Kidney epithelial cell (primary cell): ENCODE measurements at places on chromosomes 16 and 17.

DNA sequence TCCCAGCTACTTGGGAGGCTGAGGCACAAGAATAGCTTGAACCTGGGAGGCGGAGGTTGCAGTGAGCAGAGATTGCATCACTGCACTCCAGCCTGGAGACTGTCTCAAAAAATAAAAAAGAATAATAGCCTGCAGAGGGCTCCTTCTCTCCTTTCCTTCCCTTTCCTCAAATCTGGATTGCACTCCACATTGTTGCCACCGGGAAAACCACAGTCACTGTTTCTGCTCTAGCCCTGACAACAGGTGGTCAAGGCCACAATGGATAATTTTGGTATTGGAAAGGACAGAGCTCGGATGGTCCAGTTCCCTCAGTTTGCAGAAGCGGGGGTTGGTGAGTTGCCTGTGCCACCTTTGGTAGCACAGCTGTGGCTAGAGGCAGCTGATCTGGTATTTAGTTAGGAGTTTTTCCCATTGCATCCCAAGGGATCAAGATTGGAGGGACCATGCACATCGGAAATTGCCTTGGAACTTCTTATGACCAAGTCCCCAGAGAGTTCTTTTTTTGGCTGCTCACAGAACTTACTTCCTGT lies 44.7 kb upstream of the PRSS54 start:
- no peak for DNase-seq

GRCh38 chr17:49670641-49671040 lies 7.3 kb downstream of the SPOP start:
- no peak for DNase-seq

DNA sequence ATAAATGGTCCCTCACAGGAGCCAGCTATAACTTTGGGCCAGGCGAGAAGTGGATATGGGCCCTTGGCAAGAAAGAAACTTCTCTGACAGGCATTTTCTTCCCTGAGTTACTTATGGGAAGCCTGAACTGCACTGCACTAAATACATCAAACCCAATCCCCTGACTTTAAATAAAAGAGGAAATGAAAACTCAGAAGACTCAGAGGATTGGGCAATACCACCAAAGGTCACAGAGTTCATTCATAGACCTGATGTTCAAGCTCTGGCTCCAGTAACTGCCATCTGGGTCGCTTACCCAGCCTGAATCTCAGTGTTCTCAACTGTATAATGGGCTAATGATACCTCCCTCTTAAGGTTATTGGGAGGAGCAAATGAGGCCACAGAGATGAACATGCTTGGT lies 815 bp downstream of the KRT35 start:
- no peak for DNase-seq

DNA sequence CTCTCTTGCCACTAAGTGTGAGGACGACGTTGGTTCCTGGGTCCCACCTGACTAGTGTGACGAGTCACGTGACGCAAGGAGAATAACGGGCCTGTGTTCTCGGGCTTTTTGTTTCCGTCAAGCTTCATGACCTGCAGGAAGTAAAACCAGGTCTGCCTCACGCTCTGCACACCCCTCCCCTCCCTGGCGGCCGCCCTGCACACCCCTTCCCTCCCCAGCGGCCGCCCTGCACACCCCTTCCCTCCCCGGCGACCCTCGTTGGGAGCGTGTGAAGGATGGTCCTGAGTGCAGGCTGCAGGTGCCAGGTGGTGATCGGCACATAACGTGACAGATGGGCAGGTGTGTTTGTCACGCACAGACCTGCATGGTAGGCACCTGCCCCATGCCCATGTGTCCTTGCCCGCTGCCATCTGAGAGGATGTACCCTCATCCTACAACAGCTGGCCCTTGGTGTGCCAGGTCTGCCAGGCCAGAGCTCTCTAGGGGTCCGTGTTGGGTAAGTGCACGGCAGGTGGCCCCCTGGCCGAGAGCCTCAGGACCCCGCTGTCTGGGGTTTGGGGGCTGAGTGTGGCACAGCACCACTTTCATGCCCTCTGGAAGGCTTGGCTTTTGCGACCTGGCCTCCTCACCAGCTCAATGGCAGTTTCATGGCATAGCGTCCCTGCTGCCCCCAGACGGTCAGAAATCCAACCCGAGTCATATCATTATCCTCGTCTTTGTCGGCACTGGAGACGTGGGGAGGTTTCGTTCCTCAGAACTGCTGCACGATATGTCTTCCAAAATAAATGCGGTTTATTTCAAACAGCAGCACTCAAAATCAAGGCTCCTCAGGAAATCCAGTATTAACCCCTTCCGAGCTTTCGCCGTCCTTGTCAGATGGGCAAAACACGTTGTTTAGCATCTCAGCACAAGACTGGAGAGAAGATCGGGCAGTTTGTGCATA lies 191.8 kb upstream of the CHMP6 start:
- no peak for DNase-seq

DNA sequence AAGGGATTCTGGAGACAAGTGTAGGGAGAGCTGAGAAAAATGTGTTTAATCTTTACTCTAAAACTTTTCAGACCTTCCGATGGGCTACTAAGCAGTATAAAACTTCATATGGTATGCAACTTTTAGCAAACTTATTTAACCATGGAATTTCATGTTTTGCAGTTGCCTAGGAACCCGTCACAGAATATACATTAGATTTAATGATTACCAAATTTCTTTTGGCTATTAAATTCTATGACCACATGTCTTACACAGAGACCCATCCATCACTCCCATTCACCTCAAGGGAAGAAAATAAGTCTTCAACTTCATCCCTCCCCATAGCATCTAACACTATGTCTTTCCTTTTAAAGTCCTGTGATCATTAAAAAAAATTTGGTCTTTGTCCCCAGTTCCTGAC lies 54.9 kb downstream of the HS3ST3A1 start:
- DNase-seq = no peak

- DNase-seq = no peak
Measured at GRCh38 chr17:17505610-17506171, 9.5 kb upstream of the RASD1 start.

- DNase-seq = peak; percentile 96
Measured at GRCh38 chr16:86994651-86995171, 322.5 kb downstream of the C16orf95 start.

GRCh38 chr17:66713533-66714042 lies 121.3 kb upstream of the CACNG5 start:
- peak; percentile 52 for DNase-seq

- DNase-seq = no peak
Measured at GRCh38 chr17:77577491-77577890, 381.0 kb upstream of the TNRC6C start.

DNA sequence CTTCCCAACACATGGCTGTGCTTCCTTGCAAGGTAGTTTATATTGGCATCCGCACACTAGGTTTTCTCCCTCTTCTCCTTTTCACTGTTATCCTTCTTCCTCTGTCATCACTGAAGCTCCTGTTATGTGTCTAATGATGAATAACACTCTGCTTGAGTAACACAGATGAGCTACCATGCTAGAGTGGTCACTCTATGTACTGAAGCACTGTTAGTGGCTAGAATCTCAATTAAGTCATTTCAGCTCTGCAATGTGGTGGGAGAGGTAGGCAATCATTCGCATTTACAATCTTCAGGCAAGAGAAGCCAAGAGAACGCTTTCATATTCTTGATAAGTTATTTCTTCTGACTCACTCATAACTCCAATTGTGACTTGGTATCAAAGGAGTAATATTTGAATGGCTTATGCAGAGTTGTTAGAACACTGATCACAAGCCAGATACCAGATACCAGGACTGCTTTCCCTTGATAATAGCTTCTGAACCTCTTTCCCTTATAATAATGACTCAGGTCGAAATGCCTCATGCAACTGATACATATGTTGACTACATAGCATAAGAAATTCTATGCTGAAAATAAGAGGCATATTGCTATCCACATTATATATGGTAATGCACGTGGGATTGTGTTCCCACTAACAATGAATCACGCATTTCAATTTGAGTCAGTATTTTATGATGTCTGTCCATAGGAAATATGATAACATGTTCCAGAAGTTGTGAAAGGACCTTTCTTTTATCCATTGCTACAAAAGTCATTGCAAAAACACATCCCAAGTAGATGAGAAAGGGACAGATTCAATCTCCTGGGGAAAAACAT lies 158.0 kb upstream of the HS3ST3A1 start:
- DNase-seq = no peak

GRCh38 chr16:58510776-58511628 lies 4.3 kb upstream of the SETD6 start:
- no peak for DNase-seq

GRCh38 chr17:20032636-20033035 lies 23.5 kb downstream of the SPECC1 start:
- DNase-seq = no peak

DNA sequence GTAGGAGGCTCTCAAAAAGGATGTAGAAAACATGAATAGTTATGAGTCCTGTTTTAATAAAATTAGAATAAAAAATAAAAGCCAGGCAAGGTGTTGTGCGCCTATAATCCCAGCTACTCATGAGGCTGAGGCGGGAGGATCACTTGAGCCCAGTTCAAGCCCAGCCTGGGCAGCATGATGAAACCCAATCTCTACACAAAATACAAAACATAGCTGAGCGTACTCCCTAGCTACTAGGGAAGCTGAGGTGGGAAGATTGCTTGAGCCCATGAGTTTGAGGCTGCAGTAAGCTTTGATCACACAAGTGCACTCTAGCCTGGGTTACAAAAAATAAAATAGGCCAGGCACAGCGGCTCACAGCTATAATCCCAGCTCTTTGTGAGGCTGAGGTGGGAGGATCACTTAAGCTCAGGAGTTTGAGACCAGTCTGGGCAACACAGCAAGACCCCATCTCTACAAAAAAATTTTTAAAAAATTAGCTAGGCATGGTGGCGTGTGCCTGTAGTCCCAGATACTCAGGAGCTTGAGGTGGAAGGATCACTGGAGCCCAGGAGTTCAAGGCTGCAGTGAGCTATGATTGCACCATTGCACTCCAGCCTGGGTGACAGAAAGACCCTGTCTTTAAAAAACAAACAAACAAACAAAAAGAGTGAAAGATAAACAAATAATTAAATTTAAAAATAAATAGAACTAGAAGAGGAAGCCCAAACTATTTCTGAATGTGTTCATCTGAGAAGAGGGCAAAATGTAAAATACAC lies 17.2 kb upstream of the PRM1 start:
- DNase-seq = no peak

DNA sequence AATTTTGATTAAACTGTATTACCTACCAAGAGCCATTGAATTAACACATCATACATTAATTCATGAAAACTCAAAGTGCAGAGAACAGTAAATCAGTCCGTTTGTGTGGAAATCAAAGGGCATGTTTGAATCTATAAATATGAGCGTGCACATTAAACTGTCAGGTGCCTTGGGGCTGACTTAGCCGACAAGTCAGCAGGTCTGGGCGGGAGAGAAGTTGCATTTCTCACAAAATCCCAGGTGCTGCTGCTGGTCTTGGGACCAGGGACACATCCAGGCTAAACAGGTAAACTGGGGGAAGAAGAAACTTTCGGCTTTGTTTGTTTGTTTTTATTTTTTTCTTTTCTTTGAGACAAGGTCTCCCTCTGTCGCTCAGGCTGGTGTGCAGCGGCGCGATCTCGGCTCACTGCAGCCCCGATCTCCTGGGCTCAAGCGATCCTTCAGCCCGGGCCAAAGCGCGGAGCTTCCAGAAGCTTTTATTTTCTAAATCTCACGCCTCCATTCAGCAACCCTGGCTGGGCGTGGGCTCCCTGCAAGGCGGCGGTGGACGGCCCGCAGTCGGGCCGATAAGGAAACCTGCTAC lies 213.9 kb downstream of the MRTFB start:
- DNase-seq = no peak

- DNase-seq = no peak
Measured at GRCh38 chr17:2405247-2405926, 4.5 kb upstream of the MNT start.

DNA sequence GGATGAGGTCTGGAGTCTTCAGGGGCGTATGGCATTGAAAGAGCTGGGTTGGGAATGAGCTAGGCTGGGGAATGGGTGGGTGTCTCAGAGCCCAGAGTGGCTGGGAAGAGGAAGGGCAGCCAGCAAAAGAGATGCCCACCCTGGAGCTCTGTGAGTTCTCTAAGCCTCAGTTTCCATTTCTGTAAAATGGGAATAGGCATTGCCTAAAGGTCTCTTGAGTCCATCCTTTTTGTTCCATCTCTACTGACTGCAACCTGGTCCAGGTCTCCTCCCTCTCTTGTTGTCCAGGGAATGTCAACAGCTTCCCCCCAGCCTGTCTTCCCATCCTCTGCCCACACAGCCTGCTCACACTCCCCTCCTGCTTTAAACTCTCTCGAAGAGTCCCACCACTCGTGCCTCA lies 19.6 kb downstream of the CCDC102A start:
- no peak for DNase-seq
